Melanocyte of skin (primary cell): ENCODE measurements at places on chromosomes 6 and 20. TPM values are rescaled to one million over a fixed set of nuclear protein-coding genes. Genes with fewer than 3 reads are reported as not detected.

Gene SNX14
- 73.0 and 152 TPM in 2 replicates for total RNA-seq

Gene ADGRG6
- 41.0 and 49.8 TPM in 2 replicates for total RNA-seq

Gene BFSP1
- 3.6 and 3.8 TPM in 2 replicates for total RNA-seq

Gene GFOD1
- 6.3 and 8.5 TPM in 2 replicates for total RNA-seq

Gene RIMS4
- total RNA-seq: under 0.01 and 0.36 TPM in 2 replicates

Gene FAM184A
- 0.73 and 1.4 TPM in 2 replicates for total RNA-seq

Gene GJA1
- total RNA-seq: 8.3 and 43.3 TPM in 2 replicates

Gene BCAS4
- 3.3 and 6.2 TPM in 2 replicates for total RNA-seq

Gene VTA1
- total RNA-seq: 93.9 and 94.4 TPM in 2 replicates

Gene CRISP2
- not detected in 2 replicates for total RNA-seq

Gene SASH1
- total RNA-seq: 46.6 and 51.8 TPM in 2 replicates

Gene MUC22
- not detected in 2 replicates for total RNA-seq

Gene TREML2
- total RNA-seq: not detected in 2 replicates

Gene AGER
- total RNA-seq: under 0.01 TPM in 1 of 2 replicates, not detected in the other

Gene SLA2
- under 0.01 TPM in 1 of 2 replicates, not detected in the other for total RNA-seq

Gene PLCB1
- 1.7 and 12.4 TPM in 2 replicates for total RNA-seq

Gene E2F1
- total RNA-seq: 17.4 and 28.3 TPM in 2 replicates

Gene PBOV1
- total RNA-seq: not detected in 2 replicates

Gene BTBD9
- total RNA-seq: 12.2 and 14.3 TPM in 2 replicates

Gene GJA10
- total RNA-seq: under 0.01 TPM in 1 of 2 replicates, not detected in the other

Gene ENPP4
- under 0.01 TPM in 1 of 2 replicates, not detected in the other for total RNA-seq

Gene NRSN1
- not detected in 2 replicates for total RNA-seq

Gene PRDM13
- total RNA-seq: not detected in 2 replicates

Gene CPNE5
- under 0.01 and 0.31 TPM in 2 replicates for total RNA-seq

Gene ATP5F1E
- total RNA-seq: 20.0 and 28.0 TPM in 2 replicates

Gene MMP24
- total RNA-seq: under 0.01 and 0.36 TPM in 2 replicates

Gene NHLRC1
- total RNA-seq: 3.1 and 3.6 TPM in 2 replicates

Gene MRPS18A
- total RNA-seq: 63.2 and 69.9 TPM in 2 replicates
